ENCODE measurements at places on chromosomes 2 and 18.

- DNase-seq: no peak
Measured at GRCh38 chr18:70314151-70314782, 25.4 kb downstream of the SOCS6 start.

DNA sequence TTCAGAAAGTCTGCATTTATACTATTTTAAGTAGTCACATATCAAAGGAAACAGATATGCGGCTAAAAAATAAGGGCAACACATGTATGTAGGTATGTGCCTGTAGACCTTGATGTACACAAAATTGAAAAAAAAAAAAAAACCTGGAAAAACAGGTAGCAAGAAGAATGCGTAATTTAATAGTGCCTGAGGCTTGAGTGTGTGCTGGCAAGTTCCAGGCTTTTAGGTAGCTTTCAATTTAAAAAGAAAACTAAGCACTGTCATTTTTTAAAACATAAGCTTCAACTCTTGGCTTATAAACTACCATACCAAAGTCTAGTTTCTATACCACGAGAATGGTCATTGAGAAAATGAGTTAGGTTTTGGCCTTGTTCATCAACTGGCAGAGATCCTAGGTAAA is 72.3 kb downstream of the OTX1 start:
- DNase-seq: no peak

DNA sequence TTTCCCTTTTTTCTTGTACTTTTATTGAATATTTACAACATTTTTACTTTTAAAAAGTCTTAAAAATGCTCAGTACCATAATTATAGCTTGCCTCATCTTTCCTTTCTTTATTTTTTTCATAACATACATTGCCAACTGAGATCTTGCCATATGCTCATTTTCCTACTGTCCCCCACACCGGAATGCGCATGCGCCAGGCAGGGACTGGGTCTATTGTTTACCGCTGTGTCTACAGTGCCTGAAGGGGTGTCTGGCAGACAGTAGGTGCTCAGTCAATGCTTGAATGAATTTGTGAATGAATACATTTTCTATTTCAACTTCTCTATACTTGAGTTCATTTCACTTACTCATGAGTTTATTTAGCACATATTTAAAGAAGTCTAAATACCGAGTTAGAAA is 158.0 kb downstream of the CYP26B1 start:
- DNase-seq: no peak

GRCh38 chr18:25370391-25370790 is 18.4 kb upstream of the ZNF521 start:
- DNase-seq: no peak

DNA sequence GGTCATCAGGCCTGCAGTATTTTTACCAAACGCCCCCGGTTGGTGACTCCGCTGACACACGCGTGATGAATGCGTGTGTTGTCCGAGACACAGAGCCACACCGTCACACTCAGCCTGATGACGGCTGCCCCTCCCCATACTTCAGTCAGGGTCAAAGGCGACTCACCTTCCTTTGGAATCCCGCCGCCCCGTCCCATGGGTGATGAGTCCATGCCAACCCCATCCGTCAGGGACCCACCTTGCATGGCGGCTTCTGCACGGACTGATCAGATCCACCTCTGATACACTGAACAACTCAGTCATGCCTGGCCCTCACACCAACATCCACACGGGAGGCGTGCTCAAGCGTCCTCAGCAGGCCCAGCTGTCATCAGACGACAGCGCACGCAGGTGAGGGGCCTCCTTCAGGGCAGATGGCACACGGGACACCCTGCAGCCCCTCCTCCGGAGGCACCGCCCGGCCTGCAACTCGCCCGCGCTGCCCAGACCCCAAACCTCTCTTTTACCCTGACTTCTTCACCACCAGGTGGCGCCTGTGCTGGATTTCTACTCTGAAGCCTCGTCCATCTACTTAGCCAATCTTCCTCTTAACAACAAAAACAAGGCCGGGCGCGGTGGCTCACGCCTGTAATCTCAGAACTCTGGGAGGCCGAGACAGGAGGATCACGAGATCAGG is 89.2 kb downstream of the ZNF516 start:
- no peak for DNase-seq
